Sciatic nerve (tissue), 2 donors: ENCODE measurements at places on chromosomes 5 and 9. TPM values are rescaled to one million over a fixed set of nuclear protein-coding genes. Genes with fewer than 3 reads are reported as not detected.

DNA sequence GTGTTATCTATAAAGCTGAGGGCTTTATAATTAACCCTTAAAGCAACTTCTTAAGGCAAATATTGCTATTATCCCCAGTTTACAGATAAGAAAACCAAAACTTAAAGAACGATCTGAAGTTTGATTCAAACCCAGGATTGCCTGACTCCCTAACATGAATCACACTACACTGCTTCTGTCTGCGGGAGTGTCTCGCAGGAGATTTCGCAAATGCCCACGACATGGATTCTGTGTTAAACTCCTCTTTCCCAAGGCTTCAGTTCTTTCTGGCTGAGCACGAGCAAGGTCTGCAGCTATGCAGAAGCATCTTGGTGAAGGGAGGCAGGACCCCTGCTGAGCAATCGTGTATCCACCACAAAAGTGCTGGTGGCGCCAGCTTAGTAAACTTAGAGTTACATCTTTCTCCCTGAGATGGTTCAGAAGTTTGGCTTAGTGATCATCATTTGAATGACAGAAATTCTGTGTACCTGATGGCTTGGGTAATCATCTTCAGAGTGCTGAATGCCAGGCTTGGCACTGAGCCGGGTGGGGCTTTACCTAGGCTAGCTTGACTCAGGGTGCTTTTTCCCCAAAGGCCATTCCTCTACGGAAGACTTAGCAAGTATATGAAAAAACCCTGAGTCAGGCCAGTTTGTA is 81.4 kb upstream of the PIK3R1 start:
- no peak for DNase-seq

GRCh38 chr5:64775291-64775690 is 6.6 kb downstream of the CWC27 start:
- DNase-seq: no peak

GRCh38 chr9:97529363-97530076 is 28.1 kb downstream of the TMOD1 start:
- no peak for DNase-seq

The MRPL36 gene
- 28.4 TPM for total RNA-seq

The C5orf46 gene
- total RNA-seq: not detected
